T-helper 9 cell (primary cell): ENCODE measurements at places on chromosomes 4 and X.

GRCh38 chrX:39115166-39115565 is 313.9 kb downstream of the MID1IP1 start:
- no peak for DNase-seq

DNA sequence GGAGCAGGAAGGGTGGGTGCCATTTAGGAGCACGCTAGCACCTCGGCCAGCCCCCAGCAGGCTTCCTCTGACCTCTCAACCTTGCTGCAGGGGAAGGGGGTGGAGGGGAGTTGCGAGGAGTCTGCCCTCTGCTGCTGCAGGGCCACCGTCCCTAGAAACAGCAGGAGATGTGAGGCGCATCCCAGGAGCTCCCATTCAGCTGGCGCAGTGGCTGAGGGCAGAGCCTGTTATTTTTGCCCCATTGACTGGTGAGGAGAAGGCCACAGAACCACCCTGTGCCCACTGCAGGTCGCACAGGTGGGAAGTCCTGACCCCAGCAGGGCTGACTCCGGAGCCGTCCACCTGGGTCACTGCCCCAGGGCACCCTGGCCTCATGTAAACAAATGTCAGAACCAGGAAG is 8.0 kb downstream of the PDE6B start:
- no peak for DNase-seq

GRCh38 chr4:37981425-37981824 is 21.2 kb downstream of the PTTG2 start:
- DNase-seq, result no peak

DNA sequence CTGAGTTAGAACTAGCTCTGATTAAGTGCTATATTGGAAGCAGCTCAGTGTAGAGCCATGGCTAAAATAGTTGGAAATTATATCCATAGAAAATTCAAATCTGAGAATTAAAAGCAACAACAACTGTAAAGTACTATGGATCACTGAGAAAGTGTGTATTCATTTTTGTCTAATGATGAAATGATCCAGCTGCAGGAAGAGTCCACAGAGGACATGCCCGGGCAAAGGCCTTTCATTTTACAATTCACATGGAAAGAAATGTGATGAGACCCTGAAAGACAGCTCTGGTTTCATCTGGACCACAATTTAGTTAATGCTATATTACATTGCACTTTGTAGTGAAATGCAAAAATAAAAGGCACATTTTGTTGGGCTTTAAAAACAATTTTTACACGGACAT is 196.8 kb upstream of the FAT1 start:
- DNase-seq, result no peak

DNA sequence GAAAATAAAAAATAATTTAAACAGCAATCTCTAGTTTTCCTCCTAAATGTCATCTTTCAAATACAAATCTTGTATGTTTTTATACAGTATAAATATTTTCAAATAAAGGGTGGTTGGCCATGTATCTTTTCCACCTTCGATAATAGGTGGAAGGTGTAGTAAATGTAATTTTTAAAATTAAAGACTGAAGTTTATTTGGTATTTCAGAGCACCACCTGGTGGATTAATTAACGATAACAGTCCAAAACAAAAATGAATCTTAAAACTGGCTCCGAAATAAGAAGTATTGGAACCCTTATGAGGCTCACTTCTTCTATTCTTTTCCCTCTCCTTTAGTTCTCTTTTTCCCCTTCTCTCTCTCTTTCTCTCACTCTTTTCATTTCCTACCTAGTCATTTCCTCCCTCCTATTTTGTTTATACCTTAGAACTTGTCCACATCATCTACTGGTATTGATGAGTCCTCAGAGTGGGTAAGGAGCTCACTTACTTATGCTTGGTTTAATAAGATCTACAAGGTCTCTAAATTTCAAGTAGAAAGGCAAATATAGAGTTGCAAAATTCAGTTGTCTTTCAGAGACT is 82.9 kb upstream of the EXOC1L start:
- no peak for DNase-seq

GRCh38 chr4:7419961-7420660 is 14.6 kb downstream of the PSAPL1 start:
- no peak for DNase-seq

- no peak for DNase-seq
Measured at GRCh38 chr4:112518675-112519074, 2.7 kb upstream of the NEUROG2 start.

GRCh38 chr4:151304755-151305154 is 20.6 kb downstream of the SH3D19 start:
- no peak for DNase-seq

- DNase-seq, result no peak
Measured at GRCh38 chr4:118849867-118850487, 14.1 kb upstream of the SEC24D start.

GRCh38 chr4:24624381-24624780 is 40.0 kb upstream of the DHX15 start:
- DNase-seq, result no peak

DNA sequence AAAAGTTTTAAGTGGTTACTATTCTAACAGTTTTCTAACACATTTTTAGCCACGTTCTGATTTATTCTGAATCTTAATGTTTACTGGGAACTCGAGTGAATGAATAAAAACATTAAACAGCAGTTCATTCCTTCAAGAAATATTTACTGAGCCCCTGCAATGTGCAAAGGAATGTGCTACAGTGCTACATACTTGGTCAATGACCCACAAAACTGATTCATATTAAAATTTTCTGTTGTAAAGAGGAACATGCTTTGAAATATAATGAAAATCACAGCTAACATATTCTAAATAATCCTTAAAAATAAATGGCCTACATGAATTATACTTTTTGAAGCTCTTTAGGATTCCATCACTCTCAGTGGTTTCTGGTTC is 78.7 kb downstream of the ARAP2 start:
- no peak for DNase-seq

DNA sequence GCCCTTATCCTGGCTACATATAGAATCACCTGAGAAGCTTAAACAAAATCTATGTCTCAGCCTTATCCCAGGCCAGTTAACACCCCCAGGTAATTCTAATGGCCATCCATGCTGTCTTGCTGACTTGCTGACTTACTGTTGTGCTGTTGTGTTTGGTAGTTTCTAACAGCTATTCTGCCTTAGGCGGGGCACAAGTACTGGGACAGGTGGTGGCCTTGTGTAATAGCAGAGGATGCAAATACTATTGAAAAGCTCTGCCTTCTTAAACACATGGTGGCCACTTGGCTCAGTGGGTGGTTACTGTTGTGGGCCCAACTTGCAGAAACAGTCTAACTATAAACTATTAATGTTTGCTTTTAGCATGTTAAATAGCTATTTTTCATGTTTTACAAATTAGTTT is 56.2 kb downstream of the CDS1 start:
- DNase-seq, result no peak

- no peak for DNase-seq
Measured at GRCh38 chr4:156634612-156635011, 337.0 kb downstream of the PDGFC start.

DNA sequence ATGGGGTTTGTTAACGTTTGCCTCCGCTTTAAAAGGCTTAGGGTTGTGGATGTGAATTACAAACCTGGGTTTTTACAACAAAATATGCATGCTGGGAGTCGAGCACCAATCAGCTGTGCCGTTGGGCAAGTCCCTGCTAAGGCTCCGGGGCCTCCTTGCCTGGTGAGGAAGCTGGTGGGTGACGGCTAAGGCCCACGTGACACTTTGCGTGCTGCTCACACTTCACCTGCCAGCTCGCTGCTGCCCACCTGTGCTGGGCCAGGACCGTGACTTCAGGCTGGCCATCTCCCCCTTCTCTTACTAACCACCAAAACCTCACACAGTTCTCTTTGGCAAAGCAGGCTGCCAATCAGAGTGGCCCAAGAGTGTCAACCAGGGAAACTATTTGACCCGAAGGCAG is 178.3 kb downstream of the AFAP1 start:
- no peak for DNase-seq

- no peak for DNase-seq
Measured at GRCh38 chrX:146907391-146908240, 93.1 kb upstream of the CXorf51A start.

DNA sequence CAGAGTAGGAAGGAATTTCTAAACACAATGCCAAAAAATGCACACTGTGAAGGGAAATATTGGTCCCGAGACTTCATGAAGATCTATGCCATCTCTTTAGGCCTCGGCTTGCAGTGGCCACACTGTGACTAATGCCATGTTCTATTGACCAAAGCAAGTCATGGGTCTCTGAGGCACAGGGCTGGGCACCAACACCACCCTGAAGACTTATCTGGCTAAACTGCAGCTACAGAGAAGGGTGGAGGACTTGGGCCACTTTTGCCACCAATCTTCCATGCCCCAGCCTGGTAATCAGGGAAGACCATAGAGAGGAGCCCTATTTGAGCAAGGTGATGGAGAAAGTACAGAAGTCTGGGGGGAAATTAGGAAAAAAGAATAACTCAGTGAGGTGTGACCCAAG is 42.1 kb downstream of the HMX1 start:
- no peak for DNase-seq

- DNase-seq, result no peak
Measured at GRCh38 chrX:110286106-110286505, 31.8 kb downstream of the AMMECR1 start.

DNA sequence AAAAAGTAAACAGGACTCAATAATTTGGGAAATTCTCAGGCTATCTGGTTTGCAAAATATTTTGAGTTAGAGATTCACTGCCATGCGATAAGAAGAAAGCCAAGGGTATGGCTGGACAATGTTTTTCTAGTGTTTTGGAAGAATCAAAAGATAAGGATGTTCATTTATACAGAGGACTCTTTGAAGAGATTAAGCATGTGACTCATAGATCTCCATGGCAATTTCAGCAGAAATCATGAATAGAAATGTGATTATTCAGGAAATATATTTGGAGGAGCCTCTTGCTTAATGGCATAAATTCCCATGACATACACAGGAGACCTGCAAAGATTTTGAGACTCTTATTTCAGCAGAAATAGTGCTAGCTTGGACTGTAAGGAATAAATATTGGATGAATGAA is 16.7 kb upstream of the FRAS1 start:
- no peak for DNase-seq

DNA sequence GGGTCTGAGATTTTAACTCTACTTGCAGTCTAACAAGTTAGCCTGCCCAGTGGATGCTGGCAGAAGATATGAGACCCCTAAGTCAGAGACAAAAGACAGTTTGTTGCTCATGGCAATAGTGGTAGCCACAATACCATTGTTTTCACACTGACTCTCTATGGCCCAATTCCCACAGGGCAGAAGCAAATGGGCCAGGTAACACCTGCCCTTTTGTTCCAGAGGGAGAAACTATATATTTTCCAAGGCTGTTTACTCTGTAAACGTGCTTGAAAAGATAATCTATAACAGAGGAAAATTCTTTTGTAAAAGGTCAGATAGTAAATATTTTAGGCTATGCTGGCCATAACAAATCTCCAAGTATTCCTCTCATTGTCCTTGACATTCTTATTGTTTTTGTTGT is 57.2 kb upstream of the NPNT start:
- DNase-seq, result no peak

GRCh38 chrX:131821945-131822622 is 201.0 kb upstream of the STK26 start:
- DNase-seq, result peak; percentile 69

GRCh38 chr4:123661080-123661737 is 264.6 kb downstream of the SPRY1 start:
- no peak for DNase-seq

DNA sequence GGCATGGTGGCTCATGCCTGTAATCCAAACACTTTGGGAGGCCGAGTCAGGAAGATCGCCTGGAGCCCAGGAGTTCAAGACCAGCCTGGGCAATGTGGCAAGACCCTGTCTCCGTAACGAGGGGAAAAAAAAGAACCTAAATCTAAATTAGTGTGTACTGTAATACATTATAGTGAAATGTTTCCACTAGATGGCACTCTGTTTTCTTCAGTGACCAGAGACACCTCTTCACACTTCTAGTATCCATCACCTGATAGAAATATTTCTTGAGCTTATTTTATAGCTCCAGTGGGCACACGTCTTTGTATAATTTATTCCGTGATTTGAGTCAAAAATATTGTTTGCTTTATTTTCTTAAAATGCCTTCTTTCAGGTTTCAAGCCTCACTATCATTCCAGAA is 600.9 kb upstream of the DIPK2B start:
- no peak for DNase-seq

DNA sequence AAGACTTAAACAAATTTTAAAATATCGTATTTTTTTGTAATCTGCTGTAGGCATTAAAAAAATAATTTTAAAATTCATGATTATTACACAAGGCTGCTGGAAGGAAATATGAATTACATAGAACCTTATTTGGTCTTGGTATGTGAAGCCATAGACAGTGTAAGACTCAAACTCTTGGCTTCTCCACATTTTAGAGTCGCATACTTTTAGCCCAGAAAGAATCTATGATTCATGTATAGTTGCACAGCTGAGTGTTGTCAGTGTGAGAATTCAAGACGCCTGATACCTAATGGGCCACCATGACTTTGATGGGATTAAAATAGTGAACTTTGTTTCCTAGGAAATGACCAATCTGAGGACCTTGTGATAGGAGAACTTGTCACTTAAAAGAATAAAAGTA is 1.4 kb downstream of the INTU start:
- DNase-seq, result no peak

- no peak for DNase-seq
Measured at GRCh38 chr4:53205970-53206369, 159.9 kb downstream of the SCFD2 start.

- DNase-seq, result no peak
Measured at GRCh38 chr4:143514169-143514495, 630 bp downstream of the SMARCA5 start.

- DNase-seq, result no peak
Measured at GRCh38 chr4:142984871-142985585, 138.9 kb upstream of the INPP4B start.

GRCh38 chr4:175932116-175932515 is 120.1 kb upstream of the GPM6A start:
- DNase-seq, result no peak

DNA sequence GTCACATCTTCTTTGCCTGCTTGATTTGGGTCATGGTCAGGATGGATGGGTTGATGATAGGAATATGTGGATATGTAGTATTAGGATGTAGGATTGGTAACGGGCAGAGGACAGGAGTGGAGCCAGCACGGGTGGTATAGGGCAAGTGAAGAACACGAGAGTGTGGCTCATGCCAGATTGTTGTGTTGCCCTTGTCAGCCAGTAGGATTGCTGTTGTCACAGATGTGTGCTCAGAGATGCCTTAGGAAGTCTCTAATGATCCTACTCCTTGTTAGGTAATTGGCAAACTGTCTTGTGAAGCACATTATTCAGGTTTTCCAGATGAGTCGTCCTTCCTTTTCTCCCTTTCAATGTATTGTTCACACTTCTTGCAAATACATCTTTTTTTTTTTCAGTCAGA is 5.5 kb downstream of the ATP10D start:
- DNase-seq, result no peak

- DNase-seq, result no peak
Measured at GRCh38 chr4:52512291-52512690, 146.8 kb downstream of the USP46 start.

GRCh38 chrX:38313190-38313589 is 14.1 kb downstream of the RPGR start:
- no peak for DNase-seq
